Activated T-cell treated with anti-CD3 and anti-CD28 coated beads, Interleukin-2, amount 50 U/mL, for 48 hours (primary cell): ENCODE measurements at places on chromosomes 16 and 17.

- no peak for DNase-seq
These were observed 35.6 kb upstream of the ZNF750 start for GRCh38 chr17:82875407-82875856.

GRCh38 chr16:83040174-83040573, 413.4 kb downstream of the CDH13 start:
- DNase-seq: no peak

DNA sequence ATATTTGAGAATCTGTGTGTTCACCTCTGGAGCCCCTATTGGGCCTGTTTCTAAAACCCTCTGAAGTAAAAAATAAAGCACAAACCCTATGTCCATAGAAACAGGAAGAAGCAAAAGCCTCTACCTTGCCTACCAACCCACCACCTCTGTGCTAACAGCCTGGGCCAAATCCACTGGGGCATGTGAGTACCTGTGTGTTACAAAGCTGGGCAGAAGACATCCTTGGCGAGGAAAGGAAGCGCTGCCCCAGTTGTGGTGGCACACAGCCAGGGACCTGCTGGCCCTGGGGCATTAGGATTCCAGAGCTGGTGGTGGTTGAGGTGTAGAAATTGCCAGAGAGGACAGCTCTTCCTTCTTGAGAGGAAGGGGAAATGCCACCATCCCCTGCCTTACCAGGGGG, 30.0 kb downstream of the MYO18A start:
- DNase-seq: no peak

DNA sequence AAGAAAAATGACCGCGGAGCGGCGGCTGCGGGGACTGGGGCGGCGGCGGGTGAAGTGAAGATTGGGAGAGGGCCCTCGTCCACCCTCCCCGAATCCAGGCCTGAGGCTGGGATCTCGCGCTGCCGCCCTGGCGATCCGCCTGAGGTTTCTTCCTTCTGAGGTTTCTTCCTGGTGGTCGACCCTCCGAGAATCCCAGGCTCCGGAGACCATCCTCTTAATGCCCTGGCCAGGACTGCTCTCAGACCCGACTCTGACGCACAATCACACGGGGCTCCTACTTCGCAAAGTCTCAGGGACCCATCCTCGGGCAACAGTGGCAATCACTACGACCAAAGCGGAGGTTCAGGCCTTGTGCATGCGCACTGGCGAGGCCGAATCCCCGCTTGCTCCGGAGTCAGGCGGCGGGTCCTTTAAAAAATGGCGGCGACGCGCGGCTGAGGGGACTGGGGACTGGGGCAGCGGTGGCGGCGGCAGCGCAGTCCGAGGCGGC, 18.0 kb upstream of the KCNJ18 start:
- DNase-seq: no peak

DNA sequence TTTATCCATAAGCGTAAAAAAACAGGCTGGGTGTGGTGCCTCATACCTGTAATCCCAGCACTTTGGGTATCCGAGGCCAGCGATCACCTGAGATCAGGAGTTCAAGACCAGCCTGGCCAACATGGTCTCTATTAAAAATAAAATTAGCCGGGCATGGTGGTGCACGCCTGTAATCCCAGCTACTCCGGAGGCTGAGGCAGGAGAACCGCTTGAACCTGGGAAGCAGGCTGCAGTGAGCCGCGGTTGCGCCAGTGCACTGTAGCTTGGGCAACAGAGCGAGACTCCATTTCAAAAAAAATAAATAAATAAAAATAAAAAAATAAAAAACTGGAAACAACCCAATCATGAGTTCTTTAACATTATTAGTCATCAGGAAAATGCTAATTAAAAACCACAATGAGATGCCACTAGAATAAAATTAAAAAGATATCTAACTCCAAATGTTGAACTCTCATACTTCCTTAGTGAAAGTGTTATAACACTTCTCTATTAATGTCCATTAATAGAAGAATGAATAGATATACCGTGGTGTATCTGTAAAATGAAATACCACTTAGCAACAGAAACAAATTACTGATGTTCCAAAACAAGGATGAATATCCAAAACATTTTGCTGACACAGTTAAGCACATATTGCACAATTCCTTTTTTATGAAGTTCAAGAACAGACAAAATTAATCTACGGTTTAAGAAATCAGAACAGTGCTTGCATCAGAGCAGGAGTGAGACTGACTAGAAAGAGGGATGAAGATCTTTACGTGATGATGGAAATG, 13.1 kb downstream of the MPHOSPH6 start:
- no peak for DNase-seq

GRCh38 chr17:2874189-2874686, 78.0 kb downstream of the RAP1GAP2 start:
- DNase-seq: no peak

DNA sequence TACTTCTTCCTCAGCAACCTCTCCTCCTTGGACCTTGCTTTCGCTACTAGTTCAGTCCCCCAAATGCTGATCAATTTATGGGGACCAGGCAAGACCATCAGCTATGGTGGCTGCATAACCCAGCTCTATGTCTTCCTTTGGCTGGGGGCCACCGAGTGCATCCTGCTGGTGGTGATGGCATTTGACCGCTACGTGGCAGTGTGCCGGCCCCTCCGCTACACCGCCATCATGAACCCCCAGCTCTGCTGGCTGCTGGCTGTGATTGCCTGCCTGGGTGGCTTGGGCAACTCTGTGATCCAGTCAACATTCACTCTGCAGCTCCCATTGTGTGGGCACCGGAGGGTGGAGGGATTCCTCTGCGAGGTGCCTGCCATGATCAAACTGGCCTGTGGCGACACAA, 429 bp downstream of the OR2C1 start:
- no peak for DNase-seq

- DNase-seq: peak; percentile 38
These were observed 39.1 kb upstream of the PABPN1L start for GRCh38 chr16:88905563-88905962.

GRCh38 chr16:53991754-53992378, 287.9 kb downstream of the FTO start:
- no peak for DNase-seq

- DNase-seq: no peak
These were observed 24.8 kb downstream of the TTLL6 start for GRCh38 chr17:48792033-48792798.

DNA sequence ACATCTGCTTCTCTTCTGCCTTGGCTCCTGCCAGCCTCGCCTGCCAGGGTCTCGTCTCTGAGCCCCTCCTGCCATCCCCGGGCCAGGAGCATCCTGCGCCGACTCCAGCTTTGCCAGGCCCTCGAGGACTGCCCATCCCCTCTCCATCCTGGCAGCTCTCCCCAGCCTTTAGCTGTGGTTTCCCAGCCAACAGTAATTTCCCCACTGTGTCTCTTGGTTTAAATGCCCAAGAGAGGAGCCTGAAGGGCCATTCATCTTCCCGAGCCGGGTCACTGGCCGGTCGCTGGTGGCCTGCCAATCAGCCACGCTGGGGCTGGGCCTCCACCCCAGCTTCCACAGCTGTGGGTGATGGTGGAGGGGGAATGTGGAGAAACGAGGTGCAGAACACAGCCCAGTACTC, 47.8 kb downstream of the MRC2 start:
- no peak for DNase-seq
